Effector memory CD4-positive, alpha-beta T cell (primary cell): ENCODE measurements at places on chromosomes 7 and 10.

DNA sequence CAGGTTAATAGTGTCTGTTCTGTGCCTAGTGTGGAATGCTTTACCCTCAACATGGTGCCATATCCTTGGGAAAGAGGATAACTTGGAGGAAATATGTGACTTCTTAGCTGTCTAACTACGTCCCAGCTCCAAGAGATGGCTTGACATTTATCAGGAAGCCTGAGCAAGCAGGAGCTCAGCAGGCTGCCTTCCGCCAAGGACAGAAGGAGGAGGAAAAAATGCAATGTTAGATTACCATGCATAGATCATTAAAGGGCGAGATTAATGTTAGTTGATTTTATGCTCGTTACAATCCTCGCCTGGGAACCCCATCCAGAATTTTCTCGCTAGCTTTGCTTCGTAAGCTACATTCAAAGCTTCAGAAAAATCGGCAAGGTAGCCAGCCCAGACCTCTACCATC lies 97.8 kb downstream of the GFRA1 start:
- DNase-seq = no peak

- no peak for DNase-seq
These were observed 41.7 kb upstream of the ZMIZ2 start for GRCh38 chr7:44706788-44707557.

DNA sequence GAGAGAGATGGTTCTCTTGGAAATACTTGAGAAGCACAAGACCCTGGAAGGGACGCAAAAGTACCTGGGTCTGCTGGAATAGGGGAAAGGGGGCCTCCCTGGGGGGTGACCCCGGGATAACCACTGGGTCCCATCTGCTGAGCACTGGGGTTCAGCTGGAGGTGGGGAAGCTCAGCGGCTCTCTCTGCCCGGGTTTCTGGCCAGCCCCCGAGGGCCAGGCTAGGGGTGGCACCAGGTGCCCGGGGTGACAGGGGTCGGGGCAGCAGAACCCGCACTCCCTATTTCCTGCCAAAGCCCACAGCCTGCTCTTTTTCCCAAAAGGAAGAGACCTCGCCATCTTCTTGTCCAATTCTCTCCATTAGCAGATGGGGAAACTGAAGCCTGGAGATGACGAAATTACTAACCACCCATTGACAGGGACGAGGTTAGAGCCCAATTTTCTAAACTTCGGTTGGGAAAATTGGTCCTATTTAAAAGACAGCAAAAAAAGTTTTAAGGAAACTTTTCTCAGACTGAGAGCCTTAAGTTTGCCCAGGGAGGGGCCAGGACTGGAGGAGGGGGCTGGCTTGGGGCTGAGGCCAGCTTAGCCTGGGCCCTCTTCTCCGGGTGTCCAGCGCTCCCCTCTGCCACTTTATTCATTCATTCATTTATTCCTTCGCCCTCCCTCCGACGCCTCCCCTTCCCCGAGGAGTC lies 17.8 kb upstream of the GATA3 start:
- no peak for DNase-seq

GRCh38 chr7:71933426-71933825 lies 478.7 kb downstream of the CALN1 start:
- DNase-seq = no peak

- no peak for DNase-seq
These were observed 78.1 kb upstream of the VWDE start for GRCh38 chr7:12481722-12482121.

- DNase-seq = no peak
These were observed 1.5 kb upstream of the NOBOX start for GRCh38 chr7:144404946-144405345.

- DNase-seq = no peak
These were observed 92.0 kb upstream of the PRSS58 start for GRCh38 chr7:142349670-142350405.

DNA sequence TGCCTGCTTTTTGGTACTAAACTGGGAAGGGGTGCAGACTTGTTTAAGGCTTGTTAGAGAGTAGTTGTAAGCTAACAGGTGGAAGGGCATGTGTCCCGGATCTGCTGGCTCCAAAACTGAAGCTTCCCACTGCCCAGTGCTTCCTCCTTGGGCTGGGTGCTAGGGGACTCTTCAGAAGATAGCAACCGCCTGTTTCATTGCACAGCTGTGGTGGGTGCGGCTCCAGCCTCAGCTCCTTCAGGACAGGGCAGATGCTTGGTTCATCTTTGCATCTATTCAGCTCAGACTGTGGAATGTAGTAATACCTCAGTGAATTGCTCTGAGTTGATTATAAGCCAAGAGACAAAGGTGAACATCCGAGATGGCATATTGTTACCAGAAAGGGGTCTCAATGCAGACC lies 527.1 kb downstream of the TYW1 start:
- no peak for DNase-seq

GRCh38 chr10:63666836-63667383 lies 145.7 kb downstream of the REEP3 start:
- DNase-seq = no peak

GRCh38 chr7:100098913-100099312 lies 2.3 kb downstream of the MCM7 start:
- DNase-seq = no peak

GRCh38 chr10:113980408-113981087 lies 63.1 kb upstream of the ADRB1 start:
- DNase-seq = no peak

DNA sequence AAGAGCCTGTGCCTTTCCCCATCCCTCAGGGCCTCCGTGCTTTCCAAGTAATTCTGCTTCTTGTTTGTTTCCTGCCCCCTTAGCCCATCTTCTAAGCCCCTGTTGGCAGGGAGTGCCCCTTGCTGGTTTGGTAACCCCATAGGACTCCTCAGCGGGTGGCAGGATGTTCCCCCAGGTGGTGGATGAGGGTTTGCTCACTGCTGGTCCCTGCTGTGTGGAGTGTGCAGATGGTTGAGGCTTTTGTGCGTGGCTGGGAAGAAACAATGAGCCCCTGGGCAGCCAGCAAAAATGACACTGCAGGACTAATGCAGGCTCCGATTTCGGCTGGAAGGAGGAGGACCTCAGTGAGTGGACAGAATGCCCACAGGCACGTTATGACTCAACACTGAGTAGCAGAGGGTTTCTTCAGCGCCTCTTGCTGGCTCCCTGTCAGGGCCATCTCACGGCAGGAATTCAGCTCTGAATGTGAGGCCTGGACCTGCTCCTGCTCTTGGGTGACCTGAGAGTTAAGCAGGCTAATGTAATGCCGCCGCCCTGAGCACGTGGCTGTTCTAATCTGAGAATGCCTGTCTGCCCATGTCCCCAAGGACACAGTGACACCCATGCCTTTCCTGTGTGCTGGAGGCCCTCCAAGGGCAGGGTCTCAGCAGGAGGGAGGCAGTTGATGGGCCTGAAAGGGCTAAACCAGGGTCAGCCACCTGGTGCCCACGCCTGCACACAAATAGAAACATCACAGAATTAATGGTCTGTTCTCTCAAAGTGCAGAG lies 16.6 kb downstream of the BAG3 start:
- no peak for DNase-seq

GRCh38 chr7:131652934-131653333 lies 96.5 kb upstream of the PODXL start:
- DNase-seq = no peak

GRCh38 chr7:70749831-70750230 lies 382.1 kb upstream of the GALNT17 start:
- DNase-seq = no peak

DNA sequence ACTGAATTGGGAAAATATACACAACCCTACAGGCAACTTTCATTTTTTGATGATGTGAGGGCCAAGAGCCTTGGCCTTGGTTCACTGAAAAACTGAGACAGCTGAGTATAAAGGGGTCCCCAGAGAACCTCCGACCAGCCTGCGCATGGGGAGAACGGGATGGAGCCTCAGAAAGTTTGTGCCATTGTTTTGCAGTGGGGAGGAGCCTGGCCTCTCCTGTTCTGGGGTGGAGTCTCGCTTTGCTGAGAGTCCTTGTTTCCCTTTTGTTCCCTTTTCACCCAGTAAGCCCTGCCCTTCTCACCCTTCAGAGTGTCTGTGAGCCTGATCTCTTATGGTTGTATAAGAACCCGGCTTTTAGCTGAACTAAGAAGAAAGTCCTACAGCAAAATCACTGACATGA lies 193.2 kb upstream of the AKR1E2 start:
- DNase-seq = no peak

GRCh38 chr10:105037022-105037421 lies 395.9 kb downstream of the SORCS3 start:
- no peak for DNase-seq

DNA sequence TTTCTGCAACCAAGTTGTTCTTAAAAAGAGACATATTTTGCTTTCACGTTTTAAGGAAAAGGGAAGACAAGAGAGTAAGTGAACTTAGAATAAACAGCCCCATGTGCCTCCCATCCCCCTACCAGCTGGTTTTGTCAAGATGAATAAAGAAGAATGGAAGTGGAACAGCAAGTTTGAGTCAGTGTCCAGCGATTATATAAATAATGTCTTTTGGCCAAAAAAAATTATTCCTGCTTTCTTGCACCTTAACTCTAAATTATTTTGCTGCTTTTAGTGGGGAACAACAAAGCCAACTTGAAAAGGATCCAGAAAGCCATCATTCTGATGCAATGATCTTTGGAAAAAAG lies 82.4 kb upstream of the TRIL start:
- no peak for DNase-seq

GRCh38 chr10:91389636-91390512 lies 20.3 kb upstream of the HECTD2 start:
- peak; percentile 4 for DNase-seq

- DNase-seq = no peak
These were observed 436.2 kb upstream of the IGFBP3 start for GRCh38 chr7:46357290-46357689.
